Body of pancreas (tissue), 4 donors: ENCODE measurements at places on chromosomes 2 and 18.

DNA sequence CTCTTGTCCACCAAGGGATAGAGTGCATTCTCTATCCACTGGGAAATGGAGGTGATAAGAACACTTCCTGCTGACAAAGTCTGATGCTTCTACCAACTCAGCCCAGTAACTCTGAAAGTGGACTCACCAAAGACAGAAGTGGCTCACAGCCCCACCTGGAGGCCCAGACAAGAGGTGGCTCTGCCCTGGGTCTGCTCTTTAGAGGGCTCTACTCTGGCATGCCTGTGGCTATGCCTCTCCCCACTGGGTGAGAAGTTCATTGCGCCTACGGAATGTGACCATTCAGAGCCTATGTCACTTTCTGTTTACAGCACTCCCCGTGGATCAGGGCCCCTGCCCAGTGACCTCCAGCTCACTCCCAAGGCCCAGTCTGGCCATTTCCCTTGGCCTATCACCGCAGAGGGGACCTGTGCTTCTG, 13.5 kb upstream of the XDH start:
- no peak for DNase-seq

DNA sequence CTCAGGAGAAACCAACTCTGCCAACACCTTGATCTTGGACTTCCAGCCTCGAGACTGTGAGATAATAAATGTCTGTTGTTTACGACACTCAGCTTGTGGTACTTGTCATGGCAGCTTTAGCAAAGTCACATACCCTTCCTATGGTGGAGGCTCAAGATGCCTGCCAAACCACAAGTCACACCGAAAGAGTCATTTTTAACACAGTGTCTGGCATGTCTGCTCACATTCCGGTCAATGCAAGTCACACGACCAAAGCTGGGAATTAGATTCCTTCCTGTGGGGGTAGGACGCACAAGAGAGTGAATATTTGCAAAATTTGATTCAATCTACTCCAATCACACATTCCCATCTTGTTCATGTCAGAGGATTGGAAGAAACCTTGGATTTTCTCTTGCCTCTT, 24.6 kb downstream of the KCNE4 start:
- DNase-seq: no peak

DNA sequence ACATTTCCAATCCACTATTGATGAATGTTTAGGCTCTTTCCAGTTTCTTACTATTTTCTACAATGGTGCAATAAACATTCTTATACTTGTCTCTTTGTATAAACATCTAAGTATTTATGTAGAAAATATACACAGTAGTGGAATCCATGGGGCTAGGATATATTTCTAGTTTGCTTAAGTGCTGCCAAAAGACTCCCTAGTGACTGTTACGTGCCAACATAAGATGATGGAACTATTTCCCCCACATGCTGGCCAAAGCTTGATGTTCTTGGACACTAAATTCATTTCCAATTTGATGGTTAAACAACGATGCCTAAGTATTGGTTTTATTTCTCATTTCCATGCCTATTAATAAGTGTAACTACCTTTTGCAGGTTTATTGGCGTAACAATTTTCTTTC, 378.4 kb upstream of the HNRNPA3 start:
- DNase-seq: no peak

DNA sequence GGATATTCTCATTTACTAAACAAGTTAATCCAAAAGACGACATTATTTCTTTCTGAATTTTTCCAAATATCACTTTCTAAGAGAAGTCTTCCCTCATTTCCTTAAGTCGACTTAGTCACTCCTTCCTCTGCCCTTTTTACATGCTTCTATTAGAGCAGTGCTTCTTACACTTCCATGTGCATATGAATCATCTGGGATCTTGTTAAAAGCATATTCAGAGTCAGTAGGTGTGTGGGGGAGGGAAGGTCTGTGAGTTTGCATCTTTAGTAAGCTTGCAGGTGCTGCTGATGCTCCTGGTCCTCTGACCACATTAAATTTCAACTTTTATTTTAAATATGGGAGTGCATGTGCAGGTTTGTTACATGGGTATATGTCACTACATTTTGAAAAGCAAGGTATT, 582.6 kb downstream of the NRXN1 start:
- no peak for DNase-seq

GRCh38 chr2:204032301-204032700, 95.7 kb downstream of the ICOS start:
- DNase-seq: no peak

DNA sequence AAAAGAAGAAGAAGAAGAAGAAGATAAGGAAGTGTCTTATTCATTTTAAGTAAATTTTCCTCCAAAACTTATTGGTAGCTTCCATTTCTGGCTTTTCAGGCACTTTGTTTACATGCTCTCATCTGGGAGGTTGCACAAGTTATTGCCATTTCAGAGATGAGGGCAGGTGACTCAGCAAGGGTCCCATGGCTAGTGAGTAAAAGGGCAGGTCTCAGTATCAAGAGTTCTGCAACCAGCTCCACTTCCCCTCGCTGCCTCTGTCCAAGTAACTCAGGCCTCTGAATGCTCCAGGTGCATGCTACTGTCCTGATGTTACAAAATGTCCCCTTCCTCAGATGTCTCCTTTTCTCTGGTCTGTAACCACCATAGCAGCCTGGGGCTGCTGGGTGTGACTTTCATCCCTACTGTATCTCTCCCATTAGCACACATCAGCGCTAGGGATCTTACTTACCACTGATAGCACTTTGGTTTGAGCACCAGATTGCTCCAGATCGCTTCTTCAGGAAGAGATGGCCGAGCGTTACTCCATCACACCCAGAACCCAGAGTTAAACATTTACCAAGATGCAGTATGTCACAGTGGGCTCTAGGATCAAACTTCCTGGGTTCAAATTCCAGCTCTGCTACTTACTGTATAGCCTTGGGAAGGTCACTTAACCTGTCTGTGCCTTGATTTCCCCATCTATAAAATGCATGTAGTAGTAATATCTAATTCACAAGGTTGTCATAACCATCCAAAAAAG, 57.4 kb upstream of the LAPTM4A start:
- DNase-seq: no peak

GRCh38 chr2:86157009-86157556, 38.2 kb downstream of the IMMT start:
- no peak for DNase-seq

GRCh38 chr2:193331676-193332075, 1136.9 kb upstream of the TMEFF2 start:
- DNase-seq: no peak

- DNase-seq: no peak
Measured at GRCh38 chr2:157743051-157743450, 114.4 kb upstream of the ACVR1C start.

DNA sequence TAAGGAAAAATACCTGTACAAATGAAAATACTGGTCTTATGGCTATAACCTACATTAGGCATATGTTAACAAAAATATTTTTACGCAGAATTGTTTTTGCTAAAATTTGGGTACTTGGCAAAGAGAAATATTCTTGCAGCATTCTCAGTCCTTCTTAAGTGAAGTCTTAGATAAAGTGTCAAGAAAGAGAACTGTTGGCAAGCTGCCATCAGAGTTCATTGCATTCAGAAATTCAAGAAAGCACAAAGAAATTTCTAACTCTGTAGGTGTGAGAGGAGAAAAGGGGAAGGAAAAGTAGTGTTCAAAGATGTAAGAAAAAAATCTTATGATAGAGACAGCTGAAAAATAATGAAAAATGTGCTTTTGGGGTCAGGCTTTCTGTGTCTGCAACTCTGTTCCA, 86.7 kb downstream of the IRS1 start:
- DNase-seq: no peak

- no peak for DNase-seq
Measured at GRCh38 chr2:212960336-212960735, 191.1 kb downstream of the IKZF2 start.

DNA sequence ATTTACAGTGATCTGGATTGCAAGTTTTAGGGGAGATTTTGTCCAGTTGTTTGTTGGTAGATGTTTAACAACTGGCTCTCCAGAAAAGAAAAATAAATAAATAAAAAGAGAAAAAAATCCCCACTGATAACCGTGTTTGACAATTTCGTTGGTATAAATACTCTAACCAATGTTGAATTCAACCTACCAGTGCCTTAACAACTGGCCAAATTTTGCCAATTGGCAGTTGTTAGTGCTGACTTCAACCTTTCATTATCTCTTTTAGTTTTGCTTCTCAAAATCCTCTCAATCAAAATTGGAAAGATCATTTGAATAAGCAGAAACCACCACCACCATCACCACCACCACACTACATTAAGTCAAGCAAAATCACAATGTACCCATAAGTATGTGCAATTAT, 490.3 kb downstream of the PIK3C3 start:
- DNase-seq: no peak

GRCh38 chr2:7911196-7911595, 770.7 kb upstream of the ID2 start:
- no peak for DNase-seq

- no peak for DNase-seq
Measured at GRCh38 chr18:44508474-44508873, 172.2 kb upstream of the SETBP1 start.

- no peak for DNase-seq
Measured at GRCh38 chr2:199946836-199947235, 8.5 kb downstream of the TYW5 start.

DNA sequence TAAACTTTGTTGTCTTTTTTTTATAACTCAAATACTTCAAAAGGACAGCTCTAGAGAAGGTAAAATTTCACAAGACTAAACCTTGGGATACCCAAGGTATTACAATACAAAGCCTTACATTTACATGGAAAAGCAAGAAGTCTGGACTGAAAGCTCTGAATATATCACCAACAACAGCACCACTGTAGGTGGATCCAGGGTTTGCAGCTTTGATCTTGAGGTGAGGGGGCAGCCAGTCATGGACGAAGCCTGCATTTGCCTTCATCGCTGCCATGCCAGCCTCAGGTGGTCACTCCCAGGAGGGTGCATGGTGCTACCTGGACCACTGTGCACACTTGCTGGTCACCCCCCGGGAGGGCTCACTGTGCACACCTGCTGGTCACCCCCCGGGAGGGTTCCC, 36.6 kb downstream of the RBFA start:
- no peak for DNase-seq

GRCh38 chr2:9471206-9471605, 3.1 kb upstream of the IAH1 start:
- DNase-seq: no peak

DNA sequence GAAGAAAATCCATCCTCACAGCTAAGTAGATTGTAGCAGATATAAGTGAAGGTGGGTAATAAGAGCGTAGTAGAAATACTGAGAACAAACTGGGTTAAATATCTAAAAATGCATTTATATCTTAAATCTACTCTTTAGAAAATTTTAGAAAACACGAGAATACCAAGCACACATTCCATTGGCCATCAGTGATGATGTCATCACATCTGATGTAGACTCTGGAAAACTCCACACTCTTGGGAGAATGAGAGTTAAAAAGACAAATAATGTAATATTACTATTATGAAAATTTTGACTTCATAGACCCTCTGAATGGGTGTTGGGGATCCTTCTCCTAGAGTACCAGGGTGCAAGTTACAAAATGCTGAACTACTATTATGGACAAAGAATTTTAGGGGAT, 3.7 kb downstream of the RIOK3 start:
- no peak for DNase-seq

DNA sequence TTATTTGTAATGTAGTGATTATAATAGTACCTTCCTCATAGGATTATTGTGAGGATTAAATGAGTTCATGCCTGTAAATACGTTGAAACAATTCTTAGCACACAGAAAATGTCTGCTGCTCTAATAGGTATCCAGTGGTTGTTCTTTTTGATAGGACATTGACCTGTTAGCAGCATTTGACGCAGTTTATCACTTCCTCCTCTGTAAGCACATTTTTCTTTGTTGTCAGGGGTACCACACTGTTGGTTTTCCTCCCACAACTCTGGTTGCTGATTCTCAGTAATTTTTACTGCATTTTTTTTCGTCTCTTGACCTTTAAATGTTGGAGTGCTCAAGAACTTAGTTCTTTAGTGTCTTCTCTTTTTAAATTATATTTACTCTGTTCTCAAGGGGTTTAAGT, 15.4 kb downstream of the PPM1B start:
- no peak for DNase-seq

GRCh38 chr2:230512955-230513748, 97.2 kb downstream of the SP100 start:
- no peak for DNase-seq

DNA sequence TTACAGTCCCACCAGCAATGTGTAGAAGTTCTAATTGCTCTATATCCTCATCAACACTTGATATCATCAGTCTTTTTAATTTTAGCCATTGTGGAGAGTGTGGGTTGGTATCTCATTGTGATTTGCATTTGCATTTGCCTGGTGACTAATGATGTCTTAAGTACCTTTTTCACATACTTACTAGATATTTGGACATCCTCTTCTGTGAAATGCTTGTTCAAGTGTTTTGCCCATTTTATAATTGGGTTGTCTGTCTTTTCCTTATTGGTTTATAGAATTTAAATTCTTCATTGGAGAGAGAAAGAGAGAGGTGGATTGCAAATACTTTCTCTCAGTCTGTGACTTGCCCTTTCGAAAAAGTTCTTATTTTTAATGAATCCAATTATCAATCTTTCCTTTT, 14.0 kb upstream of the PPP1CB start:
- DNase-seq: no peak

DNA sequence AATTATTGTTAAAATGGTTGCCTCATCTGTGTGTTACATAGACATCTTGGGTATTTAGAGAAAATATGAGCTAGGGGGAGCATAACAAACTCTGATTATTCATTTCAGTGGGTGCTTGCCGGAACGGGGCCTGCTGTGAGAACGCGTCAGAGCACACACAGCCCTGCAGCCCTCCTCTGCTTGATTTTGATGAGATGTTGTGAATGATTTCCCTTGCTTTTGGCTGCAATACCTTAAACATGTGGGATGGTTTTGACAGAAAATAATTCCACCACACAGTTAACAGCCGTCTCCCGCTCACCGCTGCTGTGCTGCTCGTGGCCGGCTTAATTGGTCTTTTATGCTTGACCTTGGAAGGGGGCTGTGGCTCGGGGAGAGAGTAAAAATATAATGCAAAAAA, 49.9 kb upstream of the TXNDC2 start:
- no peak for DNase-seq

DNA sequence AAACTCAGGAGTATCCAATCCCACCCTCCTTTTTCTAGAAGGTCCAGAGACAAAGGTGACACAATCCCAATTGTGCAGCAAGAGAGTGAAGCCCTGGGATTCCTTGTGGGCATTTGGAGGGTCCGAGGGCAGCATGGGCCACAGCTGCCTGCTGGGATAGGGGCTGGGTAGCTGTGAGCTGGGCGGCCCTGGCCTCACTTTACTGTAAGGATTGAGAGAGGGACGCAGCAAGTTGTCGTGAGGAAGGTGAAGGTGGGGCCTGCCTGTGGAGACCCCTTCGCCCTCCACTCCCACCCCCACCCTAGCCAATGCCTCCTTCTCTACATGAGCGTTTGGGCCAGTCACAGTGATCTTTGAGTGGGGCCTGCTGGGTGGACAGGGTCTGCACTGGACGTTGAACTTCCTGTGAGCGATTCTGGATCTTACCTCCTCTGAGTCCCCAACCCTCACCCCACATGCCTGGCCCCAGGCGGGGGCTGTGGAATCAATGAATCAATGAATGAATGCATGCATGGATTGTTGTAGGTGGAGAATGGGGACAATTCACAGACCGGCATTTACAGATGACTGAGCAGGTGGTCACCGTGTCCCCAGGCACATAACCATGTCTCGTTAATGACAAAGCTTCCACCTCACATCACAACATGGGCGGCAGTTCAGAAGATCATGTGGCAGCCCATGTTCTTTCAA, 107.2 kb downstream of the INHBB start:
- DNase-seq: no peak
